Activated naive CD4-positive, alpha-beta T cell treated with Interleukin-2 at 50 U/mL for 16 hours (primary cell): ENCODE measurements at places on chromosomes 5 and 9.

- DNase-seq: no peak
These were observed 14.5 kb upstream of the HEXB start for GRCh38 chr5:74670396-74671038.

GRCh38 chr9:22332202-22332601 lies 114.4 kb upstream of the DMRTA1 start:
- no peak for DNase-seq

- DNase-seq: peak; percentile 24
These were observed 84.7 kb downstream of the PARP8 start for GRCh38 chr5:50751064-50751657.

DNA sequence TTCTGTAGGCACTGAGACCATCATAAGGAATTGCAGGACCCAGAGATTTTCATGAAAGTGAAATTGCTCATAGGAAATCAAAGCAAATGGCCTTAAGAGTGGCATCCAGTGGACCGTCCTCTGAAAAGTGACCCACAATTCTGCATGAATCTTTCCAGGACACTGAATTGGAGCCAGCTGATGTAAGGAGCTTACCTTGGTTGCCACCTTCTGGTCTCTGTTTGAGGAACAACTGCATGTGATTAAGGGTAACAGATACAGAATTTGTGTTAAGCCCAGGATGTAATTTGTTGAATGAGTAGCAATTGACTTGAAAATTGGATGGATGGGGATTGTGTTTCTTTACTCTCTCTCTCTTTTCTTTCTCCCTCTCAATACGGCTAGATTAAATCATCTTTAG lies 49.9 kb upstream of the GAS1 start:
- no peak for DNase-seq

GRCh38 chr9:25702536-25702935 lies 24.3 kb upstream of the TUSC1 start:
- no peak for DNase-seq

DNA sequence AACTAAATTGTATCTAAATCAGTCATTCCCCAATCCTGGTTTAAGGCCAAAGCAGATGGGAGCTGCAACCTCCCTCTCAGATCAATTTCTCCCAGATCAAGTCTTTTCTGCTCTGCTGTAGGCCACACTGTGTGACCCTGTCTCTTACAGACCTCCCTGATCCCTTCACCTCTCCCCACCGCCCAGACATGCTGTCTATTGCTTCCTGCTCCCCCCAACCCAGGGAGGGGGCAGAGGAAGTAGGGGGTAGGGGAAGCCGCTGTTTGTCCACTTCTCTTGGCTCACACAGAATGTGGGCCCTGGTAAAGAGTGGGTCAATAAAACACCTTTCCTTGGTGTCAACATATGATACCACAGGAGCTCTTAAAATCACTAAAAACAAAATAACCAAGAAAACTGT lies 226.3 kb downstream of the ENC1 start:
- no peak for DNase-seq

GRCh38 chr9:124220946-124221451 lies 36.8 kb upstream of the NEK6 start:
- DNase-seq: no peak

DNA sequence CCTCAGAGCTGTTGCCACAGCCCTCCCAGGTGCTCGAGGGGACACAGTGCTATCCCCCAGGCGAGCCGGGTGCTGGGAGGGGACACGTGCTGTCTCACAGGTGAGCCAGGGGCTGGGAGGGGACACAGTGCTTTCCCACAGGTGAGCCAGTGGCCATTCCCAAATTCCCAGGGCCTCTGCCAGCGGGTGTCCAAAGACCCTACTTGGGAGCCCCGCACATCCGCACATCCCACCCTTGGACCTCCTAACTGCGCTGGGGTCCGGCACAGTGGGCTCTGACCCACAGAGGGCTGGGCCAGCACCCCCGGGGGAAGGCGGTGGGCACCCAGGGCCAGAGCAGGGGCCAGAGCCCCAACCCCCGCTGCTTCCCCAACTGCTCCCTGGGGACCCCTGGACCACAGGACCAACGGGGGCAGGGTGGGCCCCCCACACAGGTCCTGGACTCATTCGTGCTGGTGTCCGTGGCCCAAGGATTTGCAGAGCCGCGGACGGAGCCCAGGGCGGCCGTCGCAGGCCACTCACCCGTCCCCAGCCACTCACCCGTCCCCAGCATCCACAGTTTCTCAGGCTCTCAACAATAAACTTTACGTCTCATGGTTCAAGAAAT lies 17.9 kb downstream of the EXD3 start:
- DNase-seq: no peak

GRCh38 chr9:4167079-4167671 lies 132.7 kb downstream of the GLIS3 start:
- DNase-seq: no peak

GRCh38 chr9:77820293-77820954 lies 172.3 kb upstream of the GNA14 start:
- no peak for DNase-seq

DNA sequence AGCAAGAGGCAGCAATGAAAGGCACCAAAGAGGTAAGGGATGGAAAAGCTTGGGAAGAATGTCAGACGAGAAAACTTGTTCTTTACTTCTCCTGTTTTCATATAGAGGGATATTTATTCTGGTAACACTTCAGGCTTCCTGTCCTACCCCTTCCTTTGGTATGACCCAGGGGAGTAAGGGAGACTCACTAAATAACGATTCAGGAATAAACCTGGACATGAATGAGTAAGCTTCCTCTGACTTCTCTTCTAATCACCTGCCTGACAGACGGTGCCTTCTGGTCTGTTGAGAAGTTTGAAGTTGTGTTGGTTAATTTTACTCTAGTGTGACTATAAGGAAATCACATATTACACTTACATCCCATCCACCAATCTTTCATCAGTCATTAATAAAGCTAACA lies 461.2 kb downstream of the CDH12 start:
- DNase-seq: no peak

GRCh38 chr5:175572886-175573285 lies 85.0 kb upstream of the HRH2 start:
- no peak for DNase-seq

DNA sequence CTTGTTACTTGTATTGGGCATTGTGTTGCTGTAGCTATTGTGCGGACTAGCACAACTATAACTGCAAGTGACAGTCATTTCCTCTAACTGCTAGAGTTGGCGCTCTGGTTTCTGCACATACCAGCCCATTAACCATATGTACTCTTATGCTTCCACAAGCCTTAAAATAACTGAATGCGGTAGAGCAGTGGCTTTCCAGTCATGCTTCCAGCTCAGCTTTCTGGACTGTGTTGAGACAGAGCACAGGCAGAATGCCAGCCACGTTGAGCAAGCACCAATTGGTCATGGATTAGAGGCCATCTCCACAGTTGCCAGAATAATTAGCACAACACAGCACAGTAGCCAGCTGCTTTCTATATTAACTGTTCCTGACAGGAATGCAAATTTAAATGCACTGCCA lies 12.2 kb downstream of the INVS start:
- DNase-seq: no peak

DNA sequence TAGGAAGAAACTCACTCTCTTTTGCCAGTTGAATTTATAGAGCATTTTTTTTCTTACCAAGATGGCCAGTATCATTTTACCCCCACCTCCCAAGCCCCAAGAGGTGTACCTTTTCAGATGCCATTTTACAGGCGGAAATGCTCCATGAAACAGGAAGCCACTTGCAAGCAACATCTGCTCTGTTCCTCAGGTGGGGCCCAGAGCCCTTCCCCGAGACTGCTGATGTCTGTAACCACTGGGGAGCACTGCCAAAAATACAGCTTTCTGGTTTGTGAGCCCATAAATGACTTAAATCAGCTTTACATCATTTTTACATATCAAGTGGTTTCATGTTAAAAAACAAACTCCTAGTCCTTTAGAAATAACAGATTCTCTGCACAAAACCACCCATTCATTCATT lies 42.9 kb upstream of the GARNL3 start:
- DNase-seq: no peak

- no peak for DNase-seq
These were observed 72.5 kb upstream of the DAPK1 start for GRCh38 chr9:87425202-87425601.

DNA sequence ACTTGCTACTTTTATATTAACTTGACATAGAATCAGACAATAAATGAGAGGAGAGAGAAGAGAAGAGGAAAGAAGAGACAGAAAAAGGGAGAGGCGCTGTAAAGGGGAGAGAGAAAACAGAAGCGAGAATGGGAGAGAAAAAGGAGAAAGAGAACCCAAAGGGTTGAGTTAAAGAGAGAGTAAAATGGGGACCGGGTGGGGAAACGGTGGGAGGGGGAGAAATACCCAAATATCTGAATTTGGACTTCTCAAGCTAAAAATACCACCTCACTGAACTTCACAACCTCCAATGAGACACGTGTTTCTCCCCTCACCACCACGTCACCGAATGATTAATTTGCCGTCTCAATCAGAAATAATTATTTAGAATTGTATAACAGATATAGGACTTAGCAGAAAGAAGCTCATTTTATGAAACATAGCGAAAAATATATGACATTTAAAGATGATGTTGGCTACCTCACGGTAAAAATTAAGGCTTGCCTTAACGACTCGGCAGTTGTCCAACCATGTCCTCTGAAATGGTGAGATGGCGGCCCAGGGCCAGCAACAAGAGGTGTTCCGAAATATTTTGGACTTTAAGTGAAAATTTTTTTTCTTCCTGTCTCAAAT lies 204.1 kb downstream of the MEF2C start:
- DNase-seq: no peak

DNA sequence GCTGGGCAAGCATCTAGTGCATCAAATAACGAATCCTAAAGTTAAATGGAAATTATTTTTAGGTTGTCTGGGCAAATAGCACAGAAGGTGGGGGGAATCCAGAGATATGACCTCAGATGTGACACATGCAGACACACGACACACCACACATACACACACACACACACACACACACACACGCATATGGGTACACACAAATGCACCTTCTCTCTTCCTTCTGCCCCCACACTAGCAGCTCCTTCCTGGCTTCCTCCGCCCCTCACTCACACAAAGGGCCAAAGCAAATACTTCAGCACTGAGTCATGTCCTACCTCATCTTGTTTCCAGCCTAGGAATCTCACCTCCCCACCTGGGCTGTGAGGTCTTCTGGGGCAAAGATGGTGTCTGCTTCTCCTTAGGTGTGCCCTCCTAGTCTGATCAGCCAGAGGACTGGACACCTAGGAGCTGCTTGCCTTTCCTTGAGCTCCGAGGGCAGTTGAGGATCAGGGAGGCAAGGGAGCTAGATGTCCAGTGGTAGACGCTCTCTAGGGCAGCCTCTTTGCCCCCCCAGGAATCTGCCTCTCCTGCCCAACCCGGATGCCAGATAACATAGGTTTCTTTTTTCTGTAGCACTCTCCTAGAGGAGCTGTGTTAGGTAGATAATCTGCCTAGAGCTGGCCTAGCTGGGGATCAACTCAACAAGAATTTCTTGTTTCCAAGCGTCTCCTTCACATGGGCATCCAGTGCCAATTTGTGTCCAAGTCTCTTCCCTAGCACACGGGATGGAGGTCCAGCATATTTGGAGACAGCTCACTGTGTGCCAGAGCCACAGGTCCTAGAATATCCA lies 14.3 kb upstream of the JADE2 start:
- DNase-seq: peak; percentile 66

DNA sequence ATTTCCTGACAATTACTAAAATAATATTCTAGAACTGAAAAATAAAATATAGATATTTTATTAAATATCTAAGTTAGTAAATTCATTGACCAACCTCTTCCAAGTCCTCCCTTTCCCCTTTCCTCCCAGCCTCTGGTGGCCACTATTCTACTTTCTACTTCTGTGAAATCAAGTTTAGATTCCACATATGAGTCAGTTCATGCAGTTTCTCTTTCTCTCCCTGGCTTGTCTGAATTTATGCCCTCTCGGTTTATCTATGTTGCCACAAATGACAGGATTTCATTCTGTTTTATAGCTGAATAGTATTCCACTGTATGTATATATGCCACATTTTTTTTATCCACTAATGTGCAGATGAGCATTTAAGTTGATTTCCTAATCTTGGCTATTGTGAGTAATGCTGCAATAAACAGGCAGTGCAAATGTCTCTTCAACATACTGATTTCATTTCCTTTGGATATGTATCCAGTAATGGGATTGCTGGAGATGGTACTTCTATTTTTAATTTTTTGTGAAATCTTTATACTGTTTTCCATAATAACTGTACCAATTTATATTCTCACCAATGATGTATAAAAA lies 52.3 kb downstream of the WDR36 start:
- DNase-seq: no peak

- DNase-seq: no peak
These were observed 614 bp upstream of the LCN6 start for GRCh38 chr9:136748666-136749611.

- peak; percentile 12 for DNase-seq
These were observed at the start of gene CNTFR for GRCh38 chr9:34589636-34590380. TSS of gene CNTFR (minus strand) at chr9:34589724. CDS start at chr9:34568981, 20,743 bp downstream.

DNA sequence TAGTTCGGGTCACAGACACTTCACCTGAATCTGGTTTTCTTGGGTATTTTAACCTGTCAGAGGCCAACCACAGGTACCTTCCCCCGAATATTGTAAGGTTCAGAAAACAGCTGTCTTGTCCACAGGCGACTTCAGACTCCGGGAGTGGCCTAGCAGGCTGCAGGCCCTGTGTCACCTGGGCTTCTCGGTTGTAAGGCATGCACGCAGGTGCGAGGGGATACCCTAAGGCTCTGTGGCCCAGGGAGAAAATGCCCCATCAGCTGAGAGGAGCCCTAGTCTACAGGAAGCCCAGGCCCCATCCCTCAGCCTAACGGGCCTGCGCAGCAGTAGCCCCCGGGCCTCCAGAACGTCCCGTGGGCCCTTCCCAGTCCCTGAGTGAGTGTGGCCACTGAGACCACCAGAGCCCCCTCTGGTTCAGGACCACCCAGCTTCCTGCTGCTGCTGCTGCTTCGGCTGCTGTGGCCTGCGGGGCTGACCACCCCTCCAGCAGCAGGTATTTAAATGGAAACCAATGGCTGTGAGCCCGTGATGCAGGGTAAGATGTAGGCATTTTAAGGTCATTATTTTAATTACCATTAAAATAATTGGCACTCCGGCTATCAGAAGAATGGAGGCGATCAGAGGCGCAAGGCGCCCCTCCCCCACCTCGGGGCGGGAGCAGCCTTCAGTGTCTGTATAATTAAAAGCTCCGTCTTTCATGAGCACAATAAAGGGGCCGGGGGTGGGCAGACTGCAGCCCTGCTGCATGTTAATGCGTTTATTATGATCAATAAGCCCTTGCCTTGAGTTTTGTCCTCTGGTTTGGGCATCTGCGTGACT lies 65.4 kb downstream of the PSMB7 start:
- DNase-seq: no peak
